ENCODE measurements at places on chromosomes 6 and 20.

DNA sequence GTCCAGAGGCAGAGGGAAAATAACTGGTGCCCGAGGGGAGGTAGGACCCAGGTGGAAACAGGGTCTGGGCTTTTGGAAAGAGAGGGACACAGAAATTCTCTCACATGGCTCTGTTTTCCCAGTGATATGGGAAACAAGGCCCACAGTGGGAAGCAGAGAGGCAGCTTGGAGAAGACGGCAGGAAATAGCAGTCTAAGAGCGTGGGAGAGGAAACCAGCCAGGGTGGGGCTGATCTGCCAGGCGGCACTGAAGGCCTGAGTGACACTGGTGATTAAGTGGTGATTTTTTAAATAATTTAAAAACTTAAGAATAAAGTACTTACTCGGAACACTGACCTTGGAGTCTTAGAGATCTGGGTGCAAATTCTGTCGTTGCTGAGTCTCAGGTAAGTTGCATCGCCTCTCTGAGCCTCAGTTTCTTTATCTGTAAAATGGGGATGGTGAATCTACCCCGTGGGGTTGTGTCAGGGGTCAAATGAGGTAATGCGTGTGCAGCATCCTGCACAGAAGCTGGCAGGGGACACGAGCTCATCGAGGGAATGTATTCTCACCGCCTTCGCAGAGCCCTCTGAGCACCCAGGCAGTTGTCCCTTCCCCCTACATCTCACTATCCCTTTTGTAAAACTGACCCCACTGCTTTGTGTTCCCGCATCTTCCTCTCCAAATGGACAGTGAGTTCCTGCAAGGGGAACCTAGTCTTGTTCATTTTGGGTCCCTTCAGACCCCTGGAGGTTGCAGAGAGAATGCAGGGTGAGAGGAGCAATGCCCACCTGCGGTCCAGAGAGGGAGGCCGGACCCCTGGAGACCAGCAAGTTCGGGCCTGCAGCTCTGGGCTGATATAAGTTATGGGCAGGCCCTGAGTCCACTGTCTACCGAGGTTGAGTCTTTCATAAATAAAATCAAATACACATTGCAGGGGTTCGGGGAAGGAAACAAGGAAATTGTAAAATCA lies 228.6 kb upstream of the PMEPA1 start:
- DNase-seq = no peak

GRCh38 chr6:98230250-98230649 lies 604.1 kb upstream of the POU3F2 start:
- no peak for DNase-seq

DNA sequence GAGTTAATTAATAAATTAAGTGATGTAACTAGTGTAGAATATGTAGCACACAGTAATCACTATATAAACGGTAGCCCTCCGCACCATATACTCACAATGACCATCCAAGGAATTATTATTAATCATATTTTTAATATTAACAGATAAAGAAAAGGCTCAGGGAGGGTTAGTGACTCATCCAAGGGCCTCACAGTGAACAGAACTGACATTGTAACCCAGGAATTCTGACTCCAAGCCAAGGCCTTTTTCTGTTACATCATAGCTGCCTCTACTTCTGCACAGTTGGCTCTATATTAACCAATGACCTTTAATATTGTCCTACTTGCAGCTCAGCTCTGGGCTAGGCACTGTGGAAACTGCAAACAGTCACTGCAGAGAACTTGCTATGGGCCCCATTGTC lies 117.5 kb upstream of the SIRPG start:
- DNase-seq = no peak

- DNase-seq = no peak
These were observed 118.4 kb upstream of the RUNX2 start for GRCh38 chr6:45209762-45210161.

GRCh38 chr20:15419856-15420255 lies 1082.4 kb upstream of the FLRT3 start:
- DNase-seq = no peak

DNA sequence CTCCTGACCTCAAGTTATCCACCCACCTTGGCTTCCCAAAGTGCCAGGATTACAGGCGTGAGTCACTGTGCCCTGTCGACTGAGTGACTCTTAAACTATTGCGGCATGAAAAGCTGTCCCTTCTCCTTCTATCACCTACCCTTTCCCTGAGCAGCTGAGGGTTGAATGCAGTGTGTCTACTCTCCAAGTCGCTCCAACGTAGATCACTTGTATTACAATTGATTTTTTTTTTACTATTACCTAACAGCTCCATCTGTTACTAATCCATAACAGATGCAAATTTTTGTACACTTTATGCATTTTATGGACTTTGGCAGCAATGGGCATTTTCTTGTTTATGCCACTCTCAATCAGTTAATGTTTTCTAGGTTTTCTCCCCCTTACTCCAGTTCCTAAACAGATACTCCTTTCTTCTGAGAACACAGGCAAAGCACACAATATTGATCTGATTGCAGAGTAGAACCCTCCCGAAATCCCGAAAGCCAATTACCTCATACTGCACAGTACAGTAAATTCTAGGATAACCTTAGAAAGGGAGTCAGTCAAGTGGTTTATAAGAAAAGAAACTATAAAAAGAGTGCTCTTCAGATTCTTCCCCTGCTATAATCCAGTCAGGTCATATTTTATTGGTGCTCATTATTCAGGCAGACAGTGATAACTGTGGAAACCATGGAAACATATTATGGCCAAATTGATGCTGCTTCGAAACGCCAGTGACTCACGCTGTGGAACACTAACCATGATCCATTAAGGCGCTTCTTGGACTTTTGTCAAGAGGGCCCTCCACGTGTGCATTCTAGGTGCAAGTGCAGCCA lies 273.0 kb downstream of the ADGB start:
- no peak for DNase-seq

Measured in NCI-H1694 treated with DMSO at 0.1 percent for 48 hours (cell line).